Sigmoid colon (tissue), 7 donors: ENCODE measurements at places on chromosomes 7 and 10. TPM values are rescaled to one million over a fixed set of nuclear protein-coding genes. Genes with fewer than 3 reads are reported as not detected.

GRCh38 chr7:44469461-44470134, 20.9 kb downstream of the NUDCD3 start:
- no peak overlapping the region for H3K27ac ChIP-seq
- H3K4me3 ChIP-seq: no peak overlapping the region
- no peaks in the 10 kb centered on the region for H3K27me3 ChIP-seq
- peaks cover 22% of the 10 kb centered on the region for H3K4me1 ChIP-seq

DNA sequence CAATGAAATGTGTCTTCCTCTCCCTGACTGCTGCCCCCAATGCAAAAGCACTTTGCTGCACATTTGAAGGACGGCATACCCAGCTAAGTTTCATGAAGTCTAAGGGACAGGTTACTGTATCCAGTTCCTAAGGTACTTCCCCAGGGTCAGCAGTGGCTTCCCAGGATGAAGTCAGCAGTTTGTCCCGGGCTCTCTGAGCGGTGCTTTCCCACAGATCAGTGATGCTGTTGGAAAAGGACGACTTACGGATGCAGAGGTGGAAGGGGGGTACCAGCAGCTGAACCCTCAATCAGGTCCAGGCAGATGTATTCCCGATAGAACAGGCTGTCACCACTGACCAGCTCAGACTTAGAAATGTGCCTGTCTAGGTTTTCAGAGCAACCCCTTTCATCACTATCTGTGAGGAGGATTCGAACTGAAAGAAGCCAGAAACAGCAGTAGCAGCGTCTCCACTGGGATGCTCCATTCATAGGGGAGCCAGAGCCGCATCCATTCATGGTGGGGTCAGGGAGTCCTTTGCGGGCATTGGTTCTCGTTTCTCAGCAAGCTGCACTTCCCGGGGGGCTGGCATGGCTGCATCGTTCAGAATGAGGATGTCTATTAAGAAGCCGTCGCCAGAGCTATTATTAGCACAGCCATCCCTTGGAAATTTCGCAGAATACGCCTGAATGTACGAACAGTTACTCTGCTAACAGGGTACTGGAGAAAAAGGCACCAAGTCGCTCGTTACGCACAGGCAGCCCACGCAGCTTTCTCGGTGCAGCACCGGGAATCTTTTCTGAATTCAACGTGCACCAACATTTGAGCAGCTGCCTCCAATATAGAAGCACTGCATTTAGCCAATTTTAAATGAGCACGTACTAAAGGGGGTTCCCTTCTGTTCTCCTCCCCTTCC, 303.7 kb downstream of the PRPF18 start:
- H3K27me3 ChIP-seq: peaks cover 31% of the 10 kb centered on the region
- H3K36me3 ChIP-seq: no peaks in the 10 kb centered on the region
- H3K27ac ChIP-seq: peak overlapping the region; percentile 70
- DNase-seq: peak; percentile 71

DNA sequence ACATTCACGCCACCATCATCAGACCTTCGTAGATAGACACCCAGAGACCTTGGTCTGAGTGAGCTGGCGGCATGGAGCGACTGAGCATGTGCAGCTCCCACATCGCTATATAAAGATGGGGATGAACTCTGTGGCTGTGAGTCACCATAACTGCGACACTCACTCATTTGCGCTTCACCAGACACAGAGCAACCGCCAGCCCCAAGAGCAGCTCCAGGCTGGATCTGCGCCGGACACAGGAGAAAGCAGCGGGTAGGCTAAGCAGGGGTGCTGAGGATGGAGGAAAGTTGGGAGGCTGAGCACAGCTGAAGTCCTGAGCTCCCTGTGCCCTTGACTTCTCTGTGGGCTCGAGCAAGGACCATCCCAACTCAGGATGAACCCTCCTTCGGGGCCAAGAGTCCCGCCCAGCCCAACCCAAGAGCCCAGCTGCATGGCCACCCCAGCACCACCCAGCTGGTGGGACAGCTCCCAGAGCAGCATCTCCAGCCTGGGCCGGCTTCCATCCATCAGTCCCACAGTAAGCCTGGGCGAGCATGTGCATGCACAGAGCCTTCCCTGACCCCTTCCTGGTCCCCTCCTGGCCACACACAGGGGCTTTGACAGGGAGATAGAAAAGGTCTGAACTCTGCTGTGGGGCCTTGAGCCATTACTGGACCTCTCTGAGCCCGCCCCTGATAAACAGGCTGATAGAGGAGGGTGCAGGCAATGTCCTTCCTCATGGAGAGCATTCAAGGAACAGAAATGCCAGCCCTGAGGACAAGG, at the start of gene OPN4:
Gene OPN4, plus strand, starts transcription at position 137 of the 762 bp plus-strand sequence. Its CDS starts 237 bp downstream, at position 374.
- H3K27ac ChIP-seq: no peak within 1 kb of the TSS
- no peak within 1 kb of the TSS for H3K4me3 ChIP-seq
- H3K36me3 ChIP-seq: no peaks in the 10 kb centered on the region
- H3K4me1 ChIP-seq: peaks cover 7% of the 10 kb centered on the region
- no peaks in the 10 kb centered on the region for H3K27me3 ChIP-seq
- peak; percentile 40 for DNase-seq

DNA sequence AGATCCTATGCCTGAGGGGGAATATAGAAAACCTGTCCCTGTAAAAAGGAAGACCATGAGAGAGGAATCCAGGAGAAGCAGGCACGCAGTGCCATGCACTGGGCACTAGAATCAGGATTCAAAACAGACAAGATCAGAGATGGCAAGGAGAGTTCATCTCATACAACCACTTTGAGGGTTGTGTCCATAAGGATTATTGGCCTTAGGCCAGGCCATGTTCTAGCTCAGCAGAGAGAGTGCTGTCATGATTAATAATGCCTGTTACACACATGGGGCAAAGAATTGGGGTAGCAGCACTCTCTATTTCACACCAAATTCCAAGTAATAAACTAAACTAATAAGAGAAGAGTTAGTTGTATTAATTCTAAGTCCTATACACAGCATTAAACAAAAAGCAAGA, 29.1 kb downstream of the EZH2 start:
- DNase-seq: no peak
- H3K4me3 ChIP-seq: no peak overlapping the region
- H3K4me1 ChIP-seq: no peaks in the 10 kb centered on the region
- no peaks in the 10 kb centered on the region for H3K27me3 ChIP-seq

- no peak for DNase-seq
- no peaks in the 10 kb centered on the region for H3K4me1 ChIP-seq
- H3K27ac ChIP-seq: no peak overlapping the region
- no peak overlapping the region for H3K4me3 ChIP-seq
- H3K36me3 ChIP-seq: no peaks in the 10 kb centered on the region
Measured at GRCh38 chr10:8404721-8405120, 350.2 kb downstream of the GATA3 start.

GRCh38 chr10:29646238-29646902, 11.6 kb upstream of the SVIL start:
- H3K4me1 ChIP-seq: peaks cover 99% of the 10 kb centered on the region
- no peaks in the 10 kb centered on the region for H3K27me3 ChIP-seq
- no peak overlapping the region for H3K4me3 ChIP-seq
- DNase-seq: peak; percentile 75

Gene C10orf105
- not detected for total RNA-seq

Gene DKK1
- 2.5 TPM for total RNA-seq

Gene PDE6C
- not detected for total RNA-seq

Gene ZPBP
- total RNA-seq: not detected

Gene PNLIP
- not detected for total RNA-seq

Gene PIK3AP1
- 10.0 TPM for total RNA-seq

Gene PLEKHA1
- total RNA-seq: 34.1 TPM
